ENCODE measurements at places on chromosomes 7 and 10.

- no peak for DNase-seq
These were observed 77.8 kb downstream of the JAZF1 start for GRCh38 chr7:28102797-28103196.

- no peak for DNase-seq
These were observed 18.4 kb downstream of the BNIP3 start for GRCh38 chr10:131963350-131963749.

- no peak for DNase-seq
These were observed 536.2 kb downstream of the TCERG1L start for GRCh38 chr10:130775311-130775710.

GRCh38 chr7:18384491-18385143, 110.9 kb upstream of the HDAC9 start:
- no peak for DNase-seq

GRCh38 chr10:44143556-44143955, 241.3 kb downstream of the CXCL12 start:
- no peak for DNase-seq

DNA sequence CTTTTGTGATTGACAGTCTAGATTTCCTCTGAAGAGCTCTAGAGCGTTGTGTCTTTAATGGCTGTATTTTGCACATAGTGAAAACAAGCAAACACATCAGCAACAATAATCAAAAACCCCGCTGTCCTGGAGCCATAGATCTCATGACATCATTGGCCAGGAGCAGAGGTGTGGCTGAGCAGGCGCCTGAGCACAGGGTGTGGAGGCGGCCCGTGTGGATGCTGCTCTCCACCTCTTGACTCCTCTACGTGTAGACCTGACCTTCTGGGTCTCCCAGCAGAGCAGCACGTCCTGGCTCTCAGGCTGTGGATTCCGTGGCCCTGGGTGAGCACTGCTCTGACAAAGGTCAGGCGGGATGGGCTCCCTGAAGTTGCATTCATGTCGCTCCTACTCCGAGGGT, 63.0 kb upstream of the INSYN2A start:
- no peak for DNase-seq

- DNase-seq: no peak
These were observed 347.8 kb downstream of the ETV1 start for GRCh38 chr7:13641714-13642113.

GRCh38 chr7:20597339-20597738, 18.1 kb upstream of the ABCB5 start:
- DNase-seq: no peak

DNA sequence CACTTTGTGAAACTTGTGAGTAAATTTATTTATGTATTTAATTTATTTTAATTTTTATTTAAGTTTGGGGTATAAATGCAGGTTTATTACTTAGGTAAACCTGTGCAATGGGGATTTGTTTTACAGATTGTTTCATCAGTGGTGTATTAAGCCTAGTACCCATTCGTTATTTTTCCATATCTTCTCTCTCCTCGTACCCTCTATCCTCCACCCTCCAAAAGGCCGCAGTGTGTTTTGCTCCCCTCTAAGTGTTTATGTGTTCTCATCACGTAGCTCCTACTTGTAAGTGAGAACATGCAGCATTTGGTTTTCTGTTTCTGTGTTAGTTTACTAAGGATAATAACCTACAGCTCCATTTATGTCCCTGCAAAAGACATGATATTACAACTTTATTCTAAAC, 145.4 kb upstream of the SMIM30 start:
- DNase-seq: no peak

DNA sequence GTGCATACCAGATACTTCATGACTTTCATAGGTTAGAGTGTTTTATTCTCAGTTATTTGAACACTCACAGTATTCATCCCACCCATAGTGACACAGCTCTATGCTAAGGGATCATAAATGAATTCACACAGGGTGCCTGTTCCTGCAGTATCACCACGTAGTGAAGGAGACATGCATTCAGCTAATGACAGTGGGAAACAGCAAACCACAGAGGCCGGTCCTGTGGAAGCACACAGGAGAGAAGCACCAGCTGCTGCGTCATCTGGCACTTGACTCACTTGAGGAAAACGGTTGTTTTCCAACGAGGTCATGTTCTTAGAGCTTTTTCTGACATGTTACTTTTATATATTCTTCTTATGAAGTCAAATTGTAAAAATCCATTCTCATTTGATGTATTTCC, 73.0 kb downstream of the UBE3C start:
- DNase-seq: no peak

GRCh38 chr10:103193820-103194529, 903 bp upstream of the NT5C2 start:
- no peak for DNase-seq

GRCh38 chr10:73911553-73912004, 647 bp downstream of the PLAU start:
- DNase-seq: no peak

- DNase-seq: peak; percentile 48
These were observed 246.2 kb downstream of the SLC25A13 start for GRCh38 chr7:96075510-96076349.

DNA sequence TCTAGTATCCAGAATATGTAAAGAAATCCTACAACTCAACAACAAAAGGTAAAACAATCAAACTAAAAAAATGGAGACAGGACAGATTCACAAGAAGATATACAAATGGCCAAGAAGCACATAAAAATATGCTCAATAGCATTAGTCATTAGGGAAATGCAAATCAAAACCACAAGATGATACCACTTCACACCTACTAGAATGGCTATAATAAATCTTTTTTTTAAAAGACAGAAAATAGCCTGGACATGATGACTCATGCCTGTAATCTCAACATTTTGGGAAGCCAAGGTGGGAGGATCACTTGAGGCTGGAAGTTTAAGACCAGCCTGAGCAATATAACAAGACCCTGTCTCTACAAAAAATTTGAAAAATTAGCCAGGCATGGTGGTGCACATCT, 27.9 kb upstream of the CHCHD3 start:
- DNase-seq: no peak

DNA sequence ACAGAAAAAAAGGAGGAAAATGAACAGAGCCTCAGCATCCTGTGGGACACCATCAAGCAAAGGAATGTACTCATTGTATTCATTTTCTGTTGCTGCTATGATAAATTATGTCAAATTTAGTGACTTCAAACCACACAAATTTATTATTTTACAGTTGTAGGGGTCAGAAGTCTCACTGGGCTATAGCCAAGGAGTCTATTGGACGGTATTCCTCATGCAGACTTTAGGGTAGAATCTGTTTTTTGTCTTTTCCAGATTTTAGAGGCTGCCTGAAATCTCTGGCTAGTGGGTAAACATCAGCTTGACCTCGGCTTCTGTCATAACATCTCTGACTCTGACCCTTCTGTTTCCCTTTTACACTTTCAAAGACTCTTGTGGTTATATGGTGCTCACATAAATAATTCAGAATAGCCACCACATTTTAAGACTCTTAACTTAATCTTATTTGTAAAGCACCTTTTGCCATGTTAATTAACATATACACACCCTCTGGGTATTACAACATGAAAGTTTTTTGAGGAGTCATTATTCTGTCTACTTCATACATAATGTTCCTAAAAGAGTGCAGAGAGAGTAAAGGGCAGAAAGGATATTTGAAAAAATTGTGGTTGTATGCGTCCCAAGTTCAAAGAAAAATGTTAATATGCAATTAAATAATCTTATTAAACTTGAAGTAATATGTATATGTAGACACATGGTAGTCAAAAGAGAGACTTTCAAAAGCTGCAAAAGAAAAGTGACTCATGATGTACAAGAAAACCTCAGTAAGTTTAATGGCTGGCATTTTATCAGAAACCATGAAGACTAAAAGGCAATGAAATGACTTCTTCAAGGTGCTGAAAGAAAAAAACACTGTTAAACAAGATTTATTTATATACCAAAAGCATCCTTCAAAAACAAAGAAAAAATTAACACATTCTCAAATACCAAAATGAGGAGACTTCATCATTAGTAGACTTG, 70.8 kb upstream of the MEOX2 start:
- DNase-seq: no peak

Measured in stimulated activated CD4-positive, alpha-beta T cell treated with anti-CD3 and anti-CD28 coated beads, Interleukin-1b, Interleukin-23, amount 100 ng/mL, for 48 hours (primary cell).